Endothelial cell (in vitro differentiated cells): ENCODE measurements at places on chromosomes 6 and 20. TPM values are rescaled to one million over a fixed set of nuclear protein-coding genes. Genes with fewer than 3 reads are reported as not detected.

The SLC25A27 gene
- 4.7 TPM for total RNA-seq

The CYP24A1 gene
- total RNA-seq = not detected

The COQ3 gene
- 2.9 TPM for total RNA-seq

The CLDN20 gene
- 0.23 TPM for total RNA-seq

The TTK gene
- total RNA-seq = 6.6 TPM

- H3K4me1 ChIP-seq = peaks cover 42% of the 10 kb centered on the region
- peak overlapping the region; percentile 29 for H3K4me3 ChIP-seq
- no peaks in the 10 kb centered on the region for H3K27me3 ChIP-seq
- peaks cover 12% of the 10 kb centered on the region for H3K36me3 ChIP-seq
These were observed 41.0 kb downstream of the PLEKHG1 start for GRCh38 chr6:150640556-150641209.

- peaks cover 4% of the 10 kb centered on the region for H3K27me3 ChIP-seq
- no peaks in the 10 kb centered on the region for H3K36me3 ChIP-seq
- H3K27ac ChIP-seq = no peak overlapping the region
- DNase-seq = no peak
- H3K4me1 ChIP-seq = peaks cover 3% of the 10 kb centered on the region
- no peak overlapping the region for H3K4me3 ChIP-seq
These were observed 54.8 kb downstream of the TNFRSF21 start for GRCh38 chr6:47254906-47255305.

DNA sequence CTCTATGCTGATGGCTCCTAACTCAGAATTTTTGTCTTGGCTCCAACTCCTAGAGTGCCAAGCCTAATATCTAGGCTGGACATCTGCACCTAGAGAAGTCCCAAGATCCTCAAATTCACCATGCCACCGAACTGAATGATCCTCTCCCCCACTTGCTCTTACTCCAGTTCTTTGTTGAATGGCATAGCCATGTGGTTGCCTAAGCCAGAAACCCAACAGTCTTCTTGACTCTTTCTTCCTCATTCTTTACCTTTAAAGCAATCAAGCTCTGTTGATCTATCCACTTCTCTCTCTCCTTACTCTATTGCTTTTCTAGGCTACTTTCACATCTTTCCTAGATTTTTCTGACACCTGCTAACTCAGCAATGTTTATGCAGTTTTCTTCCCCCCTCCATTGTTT, 126.5 kb upstream of the FOXO3 start:
- no peaks in the 10 kb centered on the region for H3K36me3 ChIP-seq
- no peaks in the 10 kb centered on the region for H3K27me3 ChIP-seq
- H3K27ac ChIP-seq = no peak overlapping the region
- H3K4me1 ChIP-seq = no peaks in the 10 kb centered on the region

- H3K4me3 ChIP-seq = peak overlapping the region; percentile 97
- peak overlapping the region; percentile 13 for H3K27ac ChIP-seq
- DNase-seq = peak; percentile 46
- H3K4me1 ChIP-seq = peaks cover 14% of the 10 kb centered on the region
- H3K27me3 ChIP-seq = peaks cover 7% of the 10 kb centered on the region
- H3K36me3 ChIP-seq = no peaks in the 10 kb centered on the region
These were observed 495 bp downstream of the FAM83B start for GRCh38 chr6:54846857-54847674.

DNA sequence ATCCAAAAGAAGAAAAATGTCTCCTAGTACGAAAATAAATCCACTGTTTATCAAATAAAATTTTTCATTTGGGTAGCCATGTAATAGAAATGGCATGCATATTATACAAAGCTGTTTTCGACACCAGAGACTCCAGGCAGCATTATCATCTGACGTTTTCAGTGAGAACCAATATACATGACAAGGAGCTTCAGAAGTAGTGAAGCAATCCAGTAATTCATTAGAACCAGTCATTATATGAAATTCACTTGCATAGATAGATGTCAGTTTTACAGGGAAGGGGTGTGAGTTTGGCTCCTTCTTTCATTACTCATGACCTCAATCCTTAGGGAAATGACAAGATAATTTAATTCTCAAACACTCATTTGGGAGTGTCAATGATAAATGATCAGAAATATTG, 14.7 kb downstream of the HTR1B start:
- H3K27me3 ChIP-seq = no peaks in the 10 kb centered on the region
- no peaks in the 10 kb centered on the region for H3K4me1 ChIP-seq
- DNase-seq = no peak
- no peak overlapping the region for H3K4me3 ChIP-seq
- H3K27ac ChIP-seq = no peak overlapping the region
- H3K36me3 ChIP-seq = no peaks in the 10 kb centered on the region

DNA sequence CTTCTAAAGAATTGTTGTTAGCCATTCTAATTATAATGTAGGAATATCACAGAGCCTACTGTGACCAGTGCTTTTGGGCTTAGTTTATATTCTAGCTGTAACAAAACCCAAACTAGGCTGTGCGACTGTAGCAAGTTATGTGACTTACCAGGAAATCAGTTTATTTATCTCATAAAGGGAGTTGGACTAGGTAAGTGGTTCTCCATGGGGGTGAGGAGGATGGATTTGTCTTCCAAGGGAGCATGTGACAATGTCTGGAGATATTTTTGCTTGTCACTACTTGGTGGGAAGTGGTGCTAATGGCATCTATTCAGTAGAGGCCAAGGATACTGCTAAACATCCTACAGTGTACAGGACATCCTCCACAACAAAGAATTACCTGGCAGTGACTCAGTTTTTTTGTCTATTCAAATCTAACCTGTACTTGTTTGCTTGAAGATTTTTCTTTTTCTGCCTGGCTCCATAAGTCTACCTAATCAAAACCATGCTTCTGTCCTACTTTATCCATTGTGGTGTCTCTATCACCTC, 32.5 kb downstream of the ZFAND3 start:
- H3K27ac ChIP-seq = peak overlapping the region; percentile 58
- no peak overlapping the region for H3K4me3 ChIP-seq
- DNase-seq = no peak
- H3K4me1 ChIP-seq = peaks cover 9% of the 10 kb centered on the region
- no peaks in the 10 kb centered on the region for H3K36me3 ChIP-seq
- H3K27me3 ChIP-seq = no peaks in the 10 kb centered on the region

- H3K4me1 ChIP-seq = peaks cover 4% of the 10 kb centered on the region
- H3K27me3 ChIP-seq = peaks cover 2% of the 10 kb centered on the region
- H3K27ac ChIP-seq = no peak overlapping the region
These were observed 36.7 kb upstream of the AAR2 start for GRCh38 chr20:36199345-36200257.

DNA sequence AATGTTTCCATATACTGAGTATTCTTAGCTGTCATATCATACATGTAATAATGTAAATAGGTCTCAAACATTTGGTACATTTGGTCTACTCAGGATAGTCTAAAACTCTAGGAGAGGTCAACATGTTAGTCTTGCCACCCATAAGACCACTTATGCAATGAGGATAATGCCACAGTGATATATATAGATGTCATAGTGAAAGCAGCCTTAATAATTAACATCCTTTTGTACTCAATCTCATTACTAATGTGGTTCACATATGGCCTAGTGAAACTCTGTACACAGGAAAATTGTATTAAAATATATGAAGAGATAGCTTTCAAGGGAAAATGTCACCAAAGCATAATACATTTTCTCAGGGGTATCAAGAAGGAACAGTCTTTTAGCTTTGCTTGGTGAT, 577.9 kb downstream of the TFAP2B start:
- H3K27me3 ChIP-seq = no peaks in the 10 kb centered on the region
- H3K36me3 ChIP-seq = no peaks in the 10 kb centered on the region
- no peaks in the 10 kb centered on the region for H3K4me1 ChIP-seq

DNA sequence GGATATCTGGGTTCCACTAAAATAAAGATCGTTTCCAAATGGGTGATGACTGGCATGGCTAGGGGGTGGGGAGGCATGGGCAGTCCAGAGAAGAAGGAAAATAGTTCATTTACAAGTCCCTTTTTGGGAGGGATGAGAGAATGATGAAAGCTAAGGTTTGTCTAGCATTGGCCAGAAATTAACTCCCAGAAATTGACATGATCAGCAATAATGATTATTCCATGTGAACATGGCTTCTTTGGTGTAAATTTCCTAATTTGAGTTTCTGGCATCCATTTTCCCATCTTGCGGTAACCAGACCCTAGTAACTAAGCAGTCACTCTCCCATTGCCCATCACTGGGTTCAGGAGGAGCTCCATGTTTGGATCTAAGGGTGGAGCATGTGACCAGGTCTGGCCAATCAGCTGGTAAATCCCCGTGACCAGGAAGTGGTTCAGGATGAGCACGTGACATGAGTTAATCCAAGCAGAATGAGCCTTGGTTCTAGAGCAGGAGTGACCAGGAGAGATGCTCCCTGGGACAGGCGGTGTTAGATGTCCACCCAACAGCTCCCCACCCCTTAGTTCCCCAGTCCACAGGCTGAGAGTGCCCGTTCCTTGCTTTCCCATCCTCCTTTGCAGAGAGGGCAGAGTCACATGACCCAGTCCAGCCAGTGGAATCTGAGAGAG, 512.7 kb downstream of the PREX1 start:
- DNase-seq = no peak
- H3K36me3 ChIP-seq = no peaks in the 10 kb centered on the region
- H3K27me3 ChIP-seq = no peaks in the 10 kb centered on the region
- H3K27ac ChIP-seq = no peak overlapping the region
- H3K4me1 ChIP-seq = no peaks in the 10 kb centered on the region
- no peak overlapping the region for H3K4me3 ChIP-seq

- peak overlapping the region; percentile 57 for H3K27ac ChIP-seq
- H3K4me1 ChIP-seq = peaks cover 47% of the 10 kb centered on the region
- H3K4me3 ChIP-seq = peak overlapping the region; percentile 100
- peak; percentile 42 for DNase-seq
- peaks cover 12% of the 10 kb centered on the region for H3K27me3 ChIP-seq
These were observed 672 bp downstream of the PREX1 start for GRCh38 chr20:48826883-48827771.

DNA sequence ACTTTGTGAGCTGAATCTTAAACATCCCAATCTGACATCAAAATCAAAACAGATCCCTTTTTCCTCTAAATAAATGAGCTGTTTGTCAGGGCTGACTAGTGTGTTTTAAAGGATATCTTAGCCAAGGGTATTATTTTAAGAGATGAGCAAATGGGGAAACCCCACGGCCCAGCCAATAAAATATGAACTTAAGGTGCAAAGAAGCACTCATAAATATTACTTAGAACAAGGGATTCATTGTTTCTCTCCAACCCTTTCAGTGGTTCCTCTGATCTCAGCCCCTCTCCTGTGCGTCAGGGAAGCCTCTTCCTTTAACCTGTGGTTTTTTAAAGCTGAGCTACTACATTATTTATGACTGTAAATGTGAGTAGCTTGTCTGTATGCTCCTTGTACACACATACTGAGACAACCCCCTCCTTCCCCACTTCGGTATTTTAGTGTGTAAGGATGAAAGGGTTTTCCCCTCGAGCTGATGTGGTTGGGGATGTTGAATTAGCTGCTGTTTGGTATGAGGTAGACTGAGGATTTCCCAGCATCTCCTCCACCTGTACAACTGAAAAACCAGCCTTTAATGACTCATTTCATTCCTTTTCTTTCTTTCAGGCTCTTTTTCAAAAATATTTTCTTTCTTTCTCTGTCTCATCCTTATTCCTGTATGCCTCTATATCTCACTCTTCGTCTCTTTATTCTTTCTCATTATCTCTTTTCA, 6.5 kb downstream of the BMP5 start:
- DNase-seq = no peak
- no peaks in the 10 kb centered on the region for H3K27me3 ChIP-seq
- no peaks in the 10 kb centered on the region for H3K36me3 ChIP-seq
- H3K27ac ChIP-seq = no peak overlapping the region
- no peak overlapping the region for H3K4me3 ChIP-seq
- H3K4me1 ChIP-seq = no peaks in the 10 kb centered on the region

DNA sequence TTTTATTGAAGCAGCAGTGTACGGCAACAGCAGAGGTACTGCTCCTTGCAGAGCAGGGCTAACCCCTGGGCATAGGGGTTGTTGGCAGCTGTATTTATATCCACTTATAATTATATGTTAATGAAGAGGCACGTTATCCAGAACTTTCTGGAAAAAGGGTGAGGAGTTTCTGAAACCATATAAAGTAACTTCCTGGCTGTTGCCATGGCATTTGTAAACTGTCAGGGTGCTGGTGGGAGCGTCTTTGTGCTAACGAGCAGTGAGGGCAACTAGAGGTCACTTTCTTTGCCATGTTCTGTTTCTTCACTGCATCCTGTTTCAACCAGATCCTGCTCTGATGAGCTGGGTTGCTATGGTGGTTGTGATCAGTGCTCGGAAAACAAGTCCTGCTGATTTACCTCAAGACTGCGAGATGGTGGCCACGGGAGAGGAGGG, 11.1 kb upstream of the ARFGEF2 start:
- no peak overlapping the region for H3K27ac ChIP-seq
- H3K4me3 ChIP-seq = no peak overlapping the region
- no peaks in the 10 kb centered on the region for H3K4me1 ChIP-seq
- H3K27me3 ChIP-seq = peaks cover 2% of the 10 kb centered on the region
- no peak for DNase-seq

DNA sequence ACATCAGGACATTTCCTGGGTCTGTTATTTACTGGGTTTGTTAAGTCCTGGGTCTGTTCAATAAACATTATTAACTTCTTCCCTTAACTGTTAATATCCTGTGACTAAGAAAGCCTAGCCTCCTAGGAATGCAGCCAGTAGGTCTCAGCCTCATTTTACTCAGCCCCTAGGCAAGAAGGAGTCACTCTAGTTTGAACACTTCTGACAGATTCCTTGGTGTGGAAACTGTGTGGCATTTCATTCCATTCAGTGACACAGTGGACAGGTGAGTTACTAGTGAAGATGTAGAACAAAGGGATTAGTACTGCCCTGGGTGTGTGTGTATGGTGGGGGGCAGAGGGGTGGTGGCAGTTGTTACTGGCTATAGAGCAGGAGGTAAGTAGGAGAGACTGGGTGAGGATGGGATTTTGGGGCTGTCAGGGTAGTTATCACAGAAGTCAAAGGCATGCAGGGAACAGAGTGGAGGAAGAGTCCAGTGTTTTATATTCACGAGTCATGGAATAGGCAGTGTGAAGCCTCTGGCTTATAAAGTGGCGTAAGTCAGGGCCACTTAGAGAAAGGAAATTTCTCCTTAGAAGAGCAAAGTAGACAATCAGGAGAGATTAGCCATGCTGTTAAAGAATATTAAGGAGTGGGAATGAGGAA, 28.4 kb downstream of the RNF182 start:
- H3K4me1 ChIP-seq = no peaks in the 10 kb centered on the region
- H3K27ac ChIP-seq = no peak overlapping the region
- no peak overlapping the region for H3K4me3 ChIP-seq
- no peak for DNase-seq
